ENCODE measurements at places on chromosomes 7 and 10.
A peak's percentile ranks its signal among the peaks of the same experiment; 100 is the strongest.

- no peak for DNase-seq
Measured at GRCh38 chr7:957418-958220, 3.1 kb upstream of the ADAP1 start.

DNA sequence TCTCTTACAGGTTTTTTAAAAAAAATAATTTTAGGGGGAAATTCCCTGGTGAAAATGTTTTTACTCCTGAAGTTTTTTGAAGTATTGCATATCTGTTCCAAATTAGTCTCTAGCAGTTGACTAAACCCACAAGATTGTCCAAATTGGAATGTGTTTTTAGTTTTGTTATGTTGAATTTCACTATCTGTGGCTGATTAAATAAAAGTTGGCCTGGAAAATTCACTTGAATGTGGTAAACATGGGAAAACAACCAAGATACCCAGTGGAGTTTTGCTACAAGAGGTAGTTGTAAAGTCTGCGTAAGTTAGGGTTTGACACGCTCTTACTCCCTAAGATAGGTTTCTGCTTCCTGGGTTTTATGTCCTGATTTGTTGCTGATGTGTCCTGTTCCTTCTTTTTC is 3.3 kb downstream of the TSGA13 start:
- no peak for DNase-seq

DNA sequence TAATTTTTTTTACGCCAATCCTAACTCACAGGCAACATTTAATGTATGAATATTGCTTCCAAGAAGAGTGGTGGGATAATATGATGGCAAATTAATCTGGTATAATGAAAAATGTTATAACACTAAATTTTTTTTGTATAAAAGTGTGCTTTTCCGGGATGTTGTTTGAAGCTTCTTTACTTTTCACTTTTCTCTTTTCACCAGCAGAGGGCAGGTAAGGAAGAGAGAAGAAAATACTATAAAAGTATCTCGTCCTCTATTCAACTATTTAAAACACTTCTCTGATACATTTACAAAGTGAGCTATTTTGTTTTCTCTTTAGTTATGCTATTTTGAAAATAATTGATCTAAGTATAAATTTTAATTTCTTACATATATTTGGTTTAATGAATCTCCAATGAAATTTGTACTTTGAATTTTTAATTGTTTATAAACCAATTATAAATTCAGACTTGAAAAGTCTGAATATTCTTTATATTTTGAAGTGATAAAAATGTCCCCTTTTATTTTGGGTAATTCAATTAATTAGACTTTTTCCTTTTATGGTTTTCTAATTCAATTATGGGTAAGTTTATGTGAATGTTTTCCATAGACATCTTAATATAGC is 20.7 kb upstream of the CFTR start:
- no peak for DNase-seq

- no peak for DNase-seq
Measured at GRCh38 chr7:91910171-91910570, 29.7 kb upstream of the MTERF1 start.

DNA sequence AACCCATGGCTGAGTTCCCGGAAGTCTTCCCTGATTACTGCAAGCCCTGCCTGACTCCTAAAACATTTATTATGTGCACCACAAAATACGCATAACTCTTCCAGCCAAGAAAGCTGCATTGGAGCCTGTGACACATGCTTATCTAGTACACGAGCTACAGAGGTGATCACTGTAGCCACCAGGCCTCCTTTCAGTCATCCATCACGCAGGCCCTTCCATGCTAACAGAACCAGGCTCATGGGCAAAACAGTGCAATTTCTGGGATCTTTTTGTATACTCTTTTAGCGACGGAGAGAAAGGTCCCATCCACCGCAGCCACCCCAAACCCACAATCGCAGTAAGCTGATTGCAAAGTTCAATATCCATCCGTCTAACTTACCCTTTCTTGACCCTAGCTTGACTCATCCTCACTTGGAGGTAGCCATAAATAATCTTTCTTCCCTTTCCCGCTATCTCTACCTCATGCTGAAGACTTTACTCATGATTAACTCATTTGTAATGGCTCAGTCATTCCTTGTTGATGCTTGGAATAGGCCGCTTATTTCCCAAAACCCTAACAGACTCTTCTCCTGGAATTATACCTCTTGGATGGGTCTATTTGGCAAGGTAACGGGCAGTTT is 1203.5 kb downstream of the TYW1 start:
- no peak for DNase-seq

DNA sequence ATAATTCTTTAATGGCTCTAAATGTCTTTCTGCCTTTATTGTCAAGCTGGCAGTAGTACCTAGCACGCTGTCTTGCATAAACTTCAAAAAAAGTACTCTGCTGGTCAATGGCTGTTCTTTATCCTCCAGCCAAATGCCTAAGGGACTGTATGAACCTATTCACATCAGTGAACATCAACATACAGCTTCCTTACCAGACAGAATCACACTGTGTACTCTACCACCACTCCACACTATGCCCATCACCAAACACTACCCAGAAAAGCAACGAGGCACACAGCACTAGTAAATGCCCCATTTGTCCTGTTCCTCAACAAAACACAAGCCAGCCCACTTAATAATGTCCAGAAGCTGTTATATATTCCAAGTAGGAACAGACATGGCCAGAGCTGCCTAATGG is 127.5 kb downstream of the SGMS1 start:
- DNase-seq, result no peak

DNA sequence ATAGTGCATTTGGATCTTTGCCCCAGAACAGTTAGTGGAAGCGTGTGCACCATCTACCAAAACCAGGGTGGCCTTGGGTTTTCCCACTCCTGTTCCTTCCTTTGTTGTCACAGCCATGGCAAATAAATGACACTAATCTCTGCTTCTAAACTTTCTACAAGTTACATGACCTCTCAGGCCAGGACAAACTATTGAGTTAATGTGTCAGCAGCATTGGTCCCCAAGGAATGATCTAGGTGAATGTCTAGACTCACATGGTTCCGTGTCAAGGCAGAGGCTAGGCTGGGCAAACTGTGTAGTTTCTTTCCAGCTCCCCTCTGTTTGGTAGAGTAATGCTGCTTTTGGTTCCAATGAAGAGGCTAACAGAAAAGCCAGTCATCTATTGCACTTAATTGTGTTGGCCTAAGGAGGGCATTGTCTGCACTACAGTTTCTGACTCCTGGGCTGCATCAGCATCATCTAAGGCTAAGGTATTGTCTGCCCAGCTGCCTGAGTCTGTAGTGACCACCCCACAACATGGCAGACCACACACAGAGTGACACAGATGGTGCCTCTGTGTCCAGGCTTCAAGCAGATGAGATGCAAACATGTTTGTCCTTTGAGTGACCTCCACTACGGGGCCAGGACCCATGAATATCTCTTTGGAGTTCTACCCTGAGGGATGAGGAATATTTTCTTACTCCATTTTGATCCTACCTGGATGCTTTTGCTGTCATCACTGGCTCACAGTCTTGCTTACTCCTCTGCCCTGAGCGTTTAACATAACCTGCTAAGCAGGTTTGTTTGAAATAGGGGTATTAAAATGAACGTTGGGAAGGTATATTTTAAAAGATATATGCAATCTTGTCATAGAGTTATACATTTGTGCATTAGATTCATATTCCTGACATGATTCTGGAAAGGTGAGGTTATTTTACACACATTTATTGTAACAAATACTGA is 1.7 kb downstream of the CYP3A4 start:
- DNase-seq, result no peak

- peak; percentile 50 for DNase-seq
Measured at GRCh38 chr10:65194126-65194525, 1672.9 kb downstream of the REEP3 start.

DNA sequence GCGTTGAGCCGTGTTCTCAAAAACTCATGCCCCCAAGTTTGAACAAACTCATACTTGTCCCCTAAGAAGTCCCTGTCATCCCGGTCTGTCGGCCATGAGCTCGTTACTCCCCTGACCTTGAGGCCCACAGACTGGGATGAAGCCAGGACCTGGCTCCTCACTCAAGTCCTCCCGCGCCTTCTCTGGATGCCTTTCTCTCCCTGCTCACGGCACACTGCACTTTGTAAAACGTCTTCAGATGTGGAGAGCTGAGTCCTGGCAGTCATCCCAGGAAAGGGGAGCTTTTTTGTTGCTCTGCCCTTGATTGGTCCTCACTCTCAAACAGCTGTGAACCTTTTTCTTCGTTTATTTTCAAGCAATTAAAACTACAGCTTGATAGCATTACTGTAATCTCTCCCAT is 110.8 kb downstream of the JAZF1 start:
- no peak for DNase-seq

DNA sequence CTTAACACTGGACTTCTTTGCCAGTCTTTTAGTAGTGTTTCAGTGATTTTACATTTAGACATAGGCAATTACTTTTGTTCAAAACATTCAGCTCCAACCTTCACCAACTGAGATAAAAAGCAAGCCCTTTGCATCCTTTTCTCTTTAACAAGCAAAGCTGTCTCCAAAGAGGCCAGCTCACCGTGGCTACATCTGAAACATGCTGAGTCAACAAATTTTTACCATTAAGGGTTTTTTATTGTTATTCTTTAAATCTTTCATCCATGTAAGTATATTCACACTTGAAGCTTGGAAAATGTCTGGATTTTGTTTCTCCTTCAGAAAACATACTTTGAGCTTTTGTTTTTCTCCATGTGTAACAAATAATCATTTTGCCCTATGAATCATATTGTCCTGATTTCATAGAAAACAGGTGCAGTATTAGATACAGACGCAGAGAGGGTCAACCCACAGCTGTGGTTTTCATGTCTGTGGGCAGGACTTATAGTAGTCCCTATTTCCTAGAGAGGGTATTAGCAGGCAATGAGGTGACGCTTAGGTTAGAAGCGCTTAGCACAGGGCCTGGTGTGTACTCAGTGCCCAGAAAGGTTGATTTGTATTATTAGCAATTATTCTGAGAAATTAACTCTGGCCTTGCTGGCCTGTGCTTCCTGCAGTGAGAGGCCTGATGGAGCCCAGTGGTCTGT is 99.5 kb downstream of the MKI67 start:
- DNase-seq, result no peak

- DNase-seq, result no peak
Measured at GRCh38 chr10:50625649-50626132, 1.9 kb upstream of the SGMS1 start.

GRCh38 chr10:11612021-11613001 is 861 bp upstream of the USP6NL start:
- no peak for DNase-seq

- DNase-seq, result no peak
Measured at GRCh38 chr7:36496576-36496975, 106.9 kb downstream of the ANLN start.

DNA sequence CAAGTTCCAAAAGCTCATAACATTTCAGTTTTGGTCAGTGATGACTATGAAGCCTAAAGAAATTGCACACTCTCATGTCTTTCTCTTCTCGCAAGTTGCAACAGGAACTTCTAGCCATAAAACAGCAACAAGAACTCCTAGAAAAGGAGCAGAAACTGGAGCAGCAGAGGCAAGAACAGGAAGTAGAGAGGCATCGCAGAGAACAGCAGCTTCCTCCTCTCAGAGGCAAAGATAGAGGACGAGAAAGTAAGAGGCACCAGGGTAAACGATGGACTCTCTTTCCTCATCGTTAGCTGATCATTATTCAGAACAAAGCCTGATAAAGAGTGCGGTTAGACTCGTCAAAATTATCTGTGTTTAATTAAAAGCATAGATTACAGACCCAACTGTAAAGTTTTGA is 94.7 kb downstream of the HDAC9 start:
- no peak for DNase-seq

- no peak for DNase-seq
Measured at GRCh38 chr10:11522821-11523245, 88.6 kb downstream of the USP6NL start.

DNA sequence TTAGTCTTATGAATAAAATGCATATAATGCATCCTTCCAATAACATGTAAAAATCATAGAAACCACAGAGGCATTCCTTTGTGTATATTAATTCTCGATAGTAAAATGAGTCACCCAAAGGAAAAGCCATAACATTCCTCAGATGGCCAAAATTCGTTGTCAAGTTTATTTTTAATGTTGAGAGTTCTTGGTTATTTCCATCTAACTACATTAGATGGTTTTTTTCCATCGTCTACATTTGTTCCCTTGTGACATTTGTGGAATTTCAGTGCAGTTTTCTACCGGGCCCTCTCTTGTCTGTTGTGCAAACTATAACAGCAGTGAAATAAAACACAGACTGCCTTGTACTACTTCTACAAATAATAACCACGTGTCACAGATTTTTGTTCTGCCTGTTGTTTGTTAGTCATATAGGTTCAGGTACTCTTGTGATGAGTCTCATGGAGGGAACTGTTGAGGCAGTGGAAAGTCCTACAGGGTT is 54.7 kb upstream of the CCAR1 start:
- no peak for DNase-seq

DNA sequence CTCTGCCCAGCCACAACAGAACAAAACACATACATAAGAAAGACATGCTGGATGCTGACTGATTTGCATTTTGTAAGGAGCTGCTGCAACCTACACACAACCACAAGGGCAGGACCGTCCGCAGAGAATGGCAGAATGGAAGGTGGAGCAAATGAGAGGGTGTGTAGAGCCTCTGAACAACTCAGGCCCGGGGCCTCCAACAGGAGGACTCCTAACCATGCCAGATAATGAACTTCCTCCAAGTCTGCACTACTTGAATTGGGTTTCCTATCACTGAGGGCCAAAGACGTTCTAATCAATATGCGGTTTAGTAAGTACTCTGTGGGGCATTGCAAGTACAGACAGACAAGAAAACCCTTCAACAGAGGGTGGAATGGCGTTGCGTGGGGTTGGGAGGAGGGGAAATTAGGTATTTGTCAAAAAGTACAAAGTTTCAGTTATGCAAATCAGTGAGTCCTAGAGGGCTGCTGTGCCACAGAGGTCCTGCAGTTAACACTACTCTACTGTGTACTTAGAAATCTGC is 14.6 kb downstream of the VOPP1 start:
- DNase-seq, result no peak

Data from NCI-H446 treated with DMSO at 0.1 percent for 48 hours (cell line).